HCT116 (cell line): ENCODE measurements at places on chromosomes 5 and 9. TPM values are rescaled to one million over a fixed set of nuclear protein-coding genes. Genes with fewer than 3 reads are reported as not detected.

GRCh38 chr9:116777116-116777515 lies 90.0 kb downstream of the TRIM32 start:
- H3K4me1 ChIP-seq, result no peaks in the 10 kb centered on the region
- H3K4me3 ChIP-seq, result no peak overlapping the region
- DNase-seq, result no peak
- H3K36me3 ChIP-seq, result no peaks in the 10 kb centered on the region
- H3K27ac ChIP-seq, result no peak overlapping the region

DNA sequence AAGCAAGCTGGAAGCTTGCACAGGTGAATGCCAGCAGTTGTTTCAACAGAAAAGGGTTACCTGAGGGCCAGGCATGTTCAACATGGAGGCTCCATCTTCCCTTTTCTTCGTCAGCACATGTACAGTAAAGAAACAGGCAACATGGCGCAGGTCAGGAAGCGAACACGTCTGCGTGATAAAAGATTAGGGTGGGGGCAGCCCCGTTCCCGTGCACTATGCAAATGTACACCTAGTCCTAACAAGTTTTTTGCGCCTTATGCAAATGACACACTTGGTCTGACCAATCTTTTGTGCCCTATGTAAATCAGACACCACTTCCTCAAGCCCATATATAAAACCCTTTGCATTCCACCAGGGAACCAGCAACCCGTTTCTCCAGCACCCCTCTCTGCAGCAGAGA lies 452.1 kb upstream of the PTPRD start:
- no peak overlapping the region for H3K27ac ChIP-seq
- H3K27me3 ChIP-seq, result no peaks in the 10 kb centered on the region
- H3K4me3 ChIP-seq, result no peak overlapping the region
- no peaks in the 10 kb centered on the region for H3K36me3 ChIP-seq

DNA sequence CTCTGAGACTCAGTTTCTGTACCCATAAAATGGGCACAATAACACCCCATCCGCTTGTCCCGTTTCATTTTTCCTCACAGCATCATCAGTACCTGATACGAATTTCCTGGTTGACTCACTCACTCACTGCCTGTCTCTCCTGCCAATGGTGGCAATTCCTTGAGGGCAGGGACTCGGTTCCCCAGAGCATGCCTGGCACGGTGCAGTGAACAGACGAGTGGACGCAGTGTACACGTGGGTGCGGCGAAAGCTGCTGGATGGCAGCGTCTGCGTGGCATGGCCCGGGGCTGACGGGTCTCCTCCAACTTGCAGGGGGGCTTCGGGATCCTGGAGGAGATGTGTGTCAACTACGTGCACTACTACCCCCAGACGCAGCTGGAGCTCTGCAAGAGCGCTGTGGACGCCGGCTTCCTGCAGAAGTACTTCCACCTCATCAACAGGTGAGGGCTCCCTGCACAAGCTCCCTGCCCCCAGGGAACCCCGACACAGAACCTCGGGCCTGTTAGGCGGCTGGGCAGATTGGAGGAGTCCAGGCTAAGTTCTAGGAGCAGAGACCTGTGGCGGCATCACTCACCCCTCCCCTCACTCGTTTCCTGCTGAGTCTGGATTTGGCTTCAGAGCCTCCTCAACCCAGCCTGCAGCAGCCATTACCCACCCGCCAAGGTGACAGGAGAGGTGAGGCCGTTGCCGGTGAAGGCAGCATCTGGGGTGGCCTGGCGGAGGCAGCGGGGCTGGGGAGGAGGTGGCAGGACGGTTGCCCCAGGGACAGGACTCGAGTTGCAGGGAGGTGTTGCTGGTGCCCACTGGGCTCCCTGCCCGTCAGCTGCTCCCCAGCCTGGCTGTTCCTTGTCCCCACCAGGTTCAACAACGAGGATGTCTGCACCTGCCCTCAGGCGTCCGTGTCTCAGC lies 20.3 kb downstream of the DBH start:
- H3K27ac ChIP-seq, result no peak overlapping the region
- H3K36me3 ChIP-seq, result no peaks in the 10 kb centered on the region
- no peak for DNase-seq
- no peaks in the 10 kb centered on the region for H3K27me3 ChIP-seq
- no peak overlapping the region for H3K4me3 ChIP-seq

- DNase-seq, result no peak
- H3K4me1 ChIP-seq, result peaks cover 17% of the 10 kb centered on the region
- no peaks in the 10 kb centered on the region for H3K27me3 ChIP-seq
- no peak overlapping the region for H3K4me3 ChIP-seq
- H3K27ac ChIP-seq, result no peak overlapping the region
These were observed 133.7 kb downstream of the GPBP1 start for GRCh38 chr5:57307516-57307915.

DNA sequence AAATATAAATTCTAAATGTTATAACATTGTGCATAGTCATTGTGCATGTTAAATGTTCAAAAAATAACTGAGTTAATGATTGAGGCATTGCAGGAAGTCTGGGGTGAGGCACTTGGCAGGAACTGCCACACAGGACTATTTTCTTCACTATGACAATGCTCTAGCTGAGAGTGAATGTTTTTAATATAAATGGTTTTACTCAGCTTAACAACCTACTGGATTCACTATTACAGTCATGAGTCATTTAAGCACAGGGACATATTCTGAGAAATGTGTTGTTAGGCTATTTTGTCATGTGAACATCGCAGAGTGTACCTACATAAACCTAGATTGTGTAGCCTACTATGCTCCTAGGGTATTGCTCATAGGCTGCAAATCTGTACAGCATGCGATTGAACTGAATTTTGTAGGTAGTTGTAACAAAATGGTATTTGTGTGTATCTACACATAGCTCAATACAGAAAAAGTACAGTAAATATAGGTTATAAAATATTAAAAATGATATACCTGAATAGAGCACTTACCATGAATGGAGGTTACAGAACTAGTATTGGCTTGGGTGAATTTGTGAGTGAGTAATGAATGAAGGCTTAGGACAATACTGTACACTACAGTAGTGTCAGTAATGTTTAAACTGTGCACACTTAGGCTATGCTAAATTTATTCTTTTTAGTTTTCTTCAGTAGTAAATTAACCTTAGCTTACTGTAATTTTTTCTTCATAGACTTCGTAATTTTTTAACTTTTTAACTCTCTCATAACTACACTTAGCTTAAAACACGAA lies 346.1 kb upstream of the PTGER4 start:
- H3K36me3 ChIP-seq, result no peaks in the 10 kb centered on the region
- no peaks in the 10 kb centered on the region for H3K4me1 ChIP-seq
- H3K27ac ChIP-seq, result no peak overlapping the region
- no peak for DNase-seq
- no peak overlapping the region for H3K4me3 ChIP-seq
- H3K27me3 ChIP-seq, result no peaks in the 10 kb centered on the region

Gene TSSK1B
- total RNA-seq, result not detected

Gene IL4
- not detected for total RNA-seq

Gene AK8
- total RNA-seq, result 2.5 TPM

Gene PCDHB9
- 0.07 TPM for total RNA-seq

Gene TERT
- 6.9 TPM for total RNA-seq
